Activated gamma-delta T cell treated with anti-CD3 and anti-CD28 coated beads, Interleukin-2, amount 50 U/mL, for 16 hours (primary cell): ENCODE measurements at places on chromosomes 1 and 21.

- DNase-seq, result no peak
Measured at GRCh38 chr1:116538544-116538943, 32.3 kb downstream of the CD58 start.

GRCh38 chr21:44364151-44365053, 11.0 kb downstream of the TRPM2 start:
- no peak for DNase-seq

- no peak for DNase-seq
Measured at GRCh38 chr1:204834336-204834735, 36.3 kb upstream of the NFASC start.

DNA sequence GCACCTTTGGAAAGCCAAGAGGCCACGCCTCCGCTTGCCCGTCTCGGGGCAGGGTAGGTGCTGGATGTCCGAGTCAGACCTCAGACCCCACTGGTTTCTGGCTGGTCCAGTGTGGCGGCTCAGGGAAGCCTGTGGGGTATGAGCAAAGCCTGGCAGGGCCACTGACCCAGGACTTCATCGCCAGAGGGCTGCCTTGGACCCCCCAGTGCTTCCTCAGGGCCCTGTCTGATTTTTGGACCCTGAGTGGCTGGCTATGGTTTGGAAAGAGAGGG, 20.4 kb downstream of the LHX4 start:
- DNase-seq, result no peak
